Naive thymus-derived CD8-positive, alpha-beta T cell (primary cell): ENCODE measurements at places on chromosomes 4 and X. TPM values are rescaled to one million over a fixed set of nuclear protein-coding genes. Genes with fewer than 3 reads are reported as not detected.

The DGAT2L6 gene
- not detected for total RNA-seq

The CYLC1 gene
- not detected for total RNA-seq

The DRD5 gene
- total RNA-seq = not detected

The NUP54 gene
- total RNA-seq = 59.9 TPM

The TRPC3 gene
- total RNA-seq = not detected

The TCP11X1 gene
- total RNA-seq = not detected

The STPG2 gene
- total RNA-seq = not detected

The GPR143 gene
- total RNA-seq = not detected

The CLDN22 gene
- not detected for total RNA-seq

The NCAPG gene
- total RNA-seq = 0.81 TPM

The DTHD1 gene
- total RNA-seq = 0.44 TPM

The ARHGAP10 gene
- 6.4 TPM for total RNA-seq
